Activated CD4-positive, alpha-beta T cell treated with anti-CD3 and anti-CD28 coated beads, Interleukin-2, amount 50 U/mL, for 24 hours (primary cell): ENCODE measurements at places on chromosomes 4 and X.

DNA sequence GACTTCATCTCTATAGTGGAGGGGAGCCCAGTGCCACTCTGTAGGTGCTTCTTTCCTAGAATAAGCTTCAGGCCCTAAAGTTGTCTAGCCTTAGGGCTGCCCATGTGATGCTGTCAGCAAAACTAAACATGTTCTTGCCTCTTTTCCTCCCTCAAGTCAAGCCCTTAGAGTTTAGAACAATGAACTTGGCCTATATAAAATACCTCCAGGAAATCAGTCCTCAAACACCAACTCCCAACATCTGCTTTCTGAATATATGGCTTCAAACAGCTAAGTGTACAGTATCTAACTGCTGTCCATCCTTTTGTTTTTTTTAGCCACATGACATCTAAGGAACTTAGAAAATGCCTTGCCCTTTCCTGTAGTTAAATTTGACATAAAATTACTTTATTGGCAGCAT lies 91.0 kb downstream of the MAMLD1 start:
- DNase-seq = no peak

GRCh38 chr4:184534511-184535391 lies 60.4 kb upstream of the IRF2 start:
- DNase-seq = no peak

DNA sequence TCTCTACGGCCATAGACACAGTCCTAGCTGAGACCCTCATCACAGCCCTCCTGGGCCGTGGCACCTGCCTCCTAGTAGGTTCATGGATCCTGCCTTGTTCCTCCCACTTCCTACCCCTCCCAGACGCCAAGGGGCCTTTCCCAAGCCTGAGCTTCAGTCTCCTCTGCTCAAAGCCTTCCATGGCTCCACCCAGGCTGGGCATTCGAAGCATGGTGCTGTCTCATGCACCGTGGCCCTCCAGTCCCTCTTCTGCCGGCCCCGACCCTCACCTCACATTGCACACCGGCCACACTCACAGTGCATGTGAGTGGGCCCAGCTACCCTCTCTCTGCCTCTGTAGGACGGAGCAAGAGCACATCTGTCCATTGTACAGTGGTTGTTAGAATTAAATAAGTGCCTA lies 21.7 kb upstream of the KIAA0232 start:
- no peak for DNase-seq

DNA sequence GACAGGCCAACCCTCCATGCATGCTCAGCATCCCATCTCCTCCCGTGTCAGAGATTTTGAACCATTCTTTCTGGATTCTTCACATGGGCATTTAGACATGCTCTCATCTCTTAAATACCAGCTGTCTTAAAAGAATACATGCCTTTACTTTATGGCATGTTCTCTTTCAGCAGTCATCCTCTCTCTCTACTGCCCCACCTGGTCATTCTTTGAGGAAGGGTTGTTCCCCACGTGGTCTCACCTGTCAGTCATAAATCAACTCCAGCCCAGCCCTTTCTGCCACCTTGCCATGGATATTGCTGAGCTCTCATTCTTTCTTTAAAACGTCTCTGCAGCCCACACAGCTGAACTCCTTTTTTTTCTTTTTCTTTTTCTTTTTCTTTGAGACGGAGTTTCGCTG lies 111.3 kb downstream of the ARHGAP10 start:
- DNase-seq = no peak

DNA sequence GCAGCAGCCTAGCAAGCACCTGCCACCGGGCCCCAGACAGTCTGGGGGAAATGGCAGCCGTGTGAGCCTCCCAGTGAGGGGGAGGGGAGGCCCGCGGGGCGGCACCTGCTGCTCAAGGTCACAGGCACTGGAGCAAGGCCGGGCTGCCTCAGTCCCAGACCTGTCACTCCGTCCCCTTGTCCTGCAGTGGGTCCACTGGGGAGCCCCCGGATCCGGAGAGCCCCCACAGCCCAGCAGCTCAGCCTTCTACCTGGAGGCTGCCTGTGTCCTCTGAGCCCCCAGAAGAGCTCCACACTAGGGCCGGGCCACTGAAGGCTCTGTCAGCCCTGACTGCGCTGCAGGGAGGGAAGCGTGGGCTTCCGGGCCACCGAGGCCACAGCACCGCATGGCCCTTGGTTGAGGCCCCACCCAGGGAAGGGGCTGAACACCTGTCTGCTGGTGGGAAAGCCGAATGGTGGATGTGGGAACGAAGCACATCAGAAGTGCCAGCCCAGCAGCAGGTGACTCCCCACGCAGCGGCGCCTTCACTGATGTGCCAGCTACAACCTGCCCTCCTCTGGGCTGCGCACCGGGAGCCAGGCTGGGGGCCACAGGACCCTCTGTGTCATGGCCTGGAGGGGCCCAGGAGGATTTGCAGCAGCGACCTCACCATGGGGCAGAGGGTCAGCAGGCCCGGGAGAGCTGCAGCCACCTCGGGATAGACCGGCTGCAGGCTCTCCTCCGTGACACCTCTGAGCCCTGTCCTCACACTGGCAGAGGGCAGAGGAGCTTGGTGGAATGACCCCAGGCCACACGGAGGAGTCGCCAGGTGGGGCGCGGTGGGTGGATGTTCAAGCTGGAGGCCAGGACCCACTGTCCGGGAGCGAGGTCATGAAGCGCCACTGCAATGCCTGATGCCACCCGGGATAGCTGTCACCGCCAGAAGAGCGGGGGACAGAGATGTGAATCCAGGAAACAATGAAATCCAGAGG lies 35.0 kb upstream of the MXD4 start:
- DNase-seq = no peak

- DNase-seq = no peak
These were observed 199.9 kb downstream of the ENOX2 start for GRCh38 chrX:130702867-130703707.

DNA sequence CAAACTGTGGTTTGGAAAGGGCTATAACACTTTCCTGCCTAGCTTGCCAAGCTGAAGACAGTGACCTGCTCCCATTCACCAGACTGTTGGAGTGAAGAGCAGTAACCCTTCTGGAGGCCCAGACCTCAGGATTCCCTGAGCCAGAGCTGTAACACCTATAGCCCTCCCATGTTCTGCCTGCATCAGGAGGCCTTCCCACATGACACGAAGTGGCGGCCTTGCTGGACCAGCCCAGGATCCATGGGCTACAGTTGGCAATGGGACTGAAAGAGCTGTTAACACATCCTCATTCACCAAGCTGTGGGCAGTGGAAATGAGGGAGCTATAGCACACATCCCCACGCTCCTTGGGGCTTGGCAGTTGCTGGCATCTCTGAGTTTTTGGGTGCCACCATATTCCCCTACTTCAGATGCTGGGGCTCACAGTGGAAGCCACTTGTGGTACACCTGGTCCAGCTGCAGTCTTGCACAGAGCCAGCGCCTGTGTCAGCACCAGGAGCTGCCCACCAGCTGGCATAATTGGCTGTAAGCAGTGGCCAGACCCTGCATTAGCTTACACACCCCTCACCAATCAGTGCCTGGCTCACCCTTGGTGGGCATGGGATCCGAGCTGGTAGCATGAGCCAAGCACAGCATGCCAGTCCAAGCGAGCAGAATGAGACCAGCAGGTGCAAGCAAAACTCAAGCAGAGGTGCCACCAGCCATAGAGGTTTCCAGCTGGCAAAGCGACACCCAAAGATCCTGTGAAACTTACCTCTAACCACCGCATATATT lies 1029.3 kb downstream of the TECRL start:
- DNase-seq = no peak

DNA sequence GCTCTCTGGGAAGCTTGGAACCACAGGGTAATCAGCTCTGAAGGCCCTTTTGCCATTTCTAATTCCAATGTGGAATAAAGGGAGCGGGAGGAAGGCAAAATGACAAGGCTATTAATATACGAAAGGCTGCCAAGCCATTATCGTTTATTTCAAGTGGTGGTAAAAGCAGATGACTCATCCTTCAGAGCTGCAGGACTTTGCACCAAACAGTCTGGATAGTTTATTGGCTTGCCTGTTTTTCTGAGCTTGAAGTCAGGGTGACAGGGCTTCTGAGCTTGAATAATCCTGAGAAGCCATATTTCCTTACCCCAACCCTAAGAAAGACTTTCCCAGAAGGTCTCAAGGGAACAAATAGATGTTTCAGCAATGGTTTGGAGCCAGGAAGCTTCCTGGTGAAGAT lies 7.7 kb upstream of the GABRE start:
- no peak for DNase-seq

- no peak for DNase-seq
These were observed 53.6 kb upstream of the MSX1 start for GRCh38 chr4:4805887-4806286.

GRCh38 chr4:149964001-149964796 lies 114.0 kb upstream of the DCLK2 start:
- no peak for DNase-seq

- no peak for DNase-seq
These were observed 155.5 kb upstream of the PRDX4 start for GRCh38 chrX:23511793-23512192.

- DNase-seq = no peak
These were observed at the start of gene SLC6A14 for GRCh38 chrX:116436358-116436816. SLC6A14 (plus strand) TSS chrX:116436606; CDS start chrX:116436710, 104 bp downstream.

DNA sequence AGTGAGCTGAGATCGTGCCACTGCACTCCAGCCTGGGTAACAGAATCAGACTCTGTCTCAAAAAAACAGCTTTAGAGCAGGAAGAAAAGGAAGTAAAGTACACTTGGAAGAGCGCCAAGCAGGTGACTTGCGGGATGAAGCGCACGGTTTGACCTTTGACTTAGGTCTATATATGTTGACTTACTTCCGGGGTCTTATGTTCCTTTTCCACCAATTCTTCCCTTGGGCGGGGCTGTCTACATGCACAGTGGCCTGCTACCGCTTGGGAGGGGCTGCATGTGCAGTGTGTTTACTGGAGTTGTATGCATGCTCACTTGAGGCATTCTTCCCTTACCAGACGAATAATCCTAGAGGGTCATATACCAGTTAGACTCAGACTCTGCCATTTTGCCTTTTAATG lies 108.6 kb downstream of the APOOL start:
- no peak for DNase-seq

DNA sequence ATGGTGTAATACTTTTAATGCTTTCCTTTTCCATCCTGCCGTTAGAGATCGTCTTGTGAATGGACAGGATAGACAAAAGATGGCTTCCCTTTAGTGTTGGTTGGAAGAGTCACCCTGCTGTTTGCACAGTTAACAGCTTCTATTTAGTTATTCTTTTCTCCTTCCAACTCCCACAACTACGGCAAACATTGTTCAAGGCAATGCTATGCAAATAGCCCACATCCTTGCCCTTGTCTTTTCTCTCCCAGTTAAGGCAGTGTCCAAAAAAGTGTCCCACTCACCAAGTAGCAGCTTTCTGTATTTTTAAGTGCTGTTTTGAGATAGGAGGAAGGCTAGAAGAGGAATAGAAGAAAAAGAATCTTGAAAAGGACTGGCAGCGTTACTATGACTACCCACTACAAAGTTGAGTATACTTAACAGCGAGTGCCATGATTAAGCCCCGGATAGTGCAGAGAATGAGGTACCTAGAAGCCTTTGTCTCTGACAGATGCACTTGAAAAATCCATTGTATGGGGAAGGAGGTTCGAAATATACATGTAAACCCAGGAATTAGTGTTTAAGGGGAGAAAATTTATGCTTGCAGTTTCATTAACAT lies 12.1 kb upstream of the RUFY3 start:
- DNase-seq = no peak

DNA sequence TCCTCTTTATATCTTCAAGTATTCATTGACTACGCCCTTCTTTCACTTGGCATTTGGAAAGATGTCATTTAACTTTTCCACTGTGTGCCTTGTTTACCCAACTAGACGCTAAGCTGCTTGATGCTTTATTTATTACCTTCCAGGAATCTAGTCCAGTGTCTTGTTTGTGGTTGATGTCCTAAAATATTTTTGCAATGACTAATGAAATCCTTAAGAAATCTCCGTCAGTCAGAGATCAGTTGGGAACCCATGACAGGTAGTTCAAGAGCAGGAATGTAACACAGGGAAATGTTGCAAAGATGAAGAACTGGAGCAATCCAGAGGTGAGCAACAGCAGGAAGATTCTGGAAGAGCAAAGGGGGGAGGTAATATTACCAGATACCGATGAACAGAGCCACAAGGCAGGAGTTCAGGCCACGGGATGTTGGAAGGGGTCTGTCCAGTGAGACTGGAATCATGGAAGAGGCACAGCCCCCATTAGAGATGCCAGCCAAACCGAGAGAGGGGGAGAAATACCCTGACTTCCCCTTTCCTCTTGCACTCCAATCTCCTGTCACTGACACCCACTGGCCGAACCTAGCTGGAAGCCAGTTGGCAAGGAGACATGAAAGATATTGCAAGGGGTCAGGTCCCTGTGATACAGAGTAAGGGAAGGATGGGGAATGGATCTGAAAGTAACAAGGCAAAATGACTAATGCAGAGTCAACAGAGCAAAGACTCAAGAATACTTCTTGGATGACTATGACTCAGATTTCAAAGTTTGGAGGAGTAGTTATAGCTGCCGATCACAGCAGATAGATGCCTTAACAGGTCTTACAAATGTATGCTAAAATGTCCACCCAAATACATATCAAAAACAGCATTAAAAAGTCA lies 62.7 kb upstream of the PHKA2 start:
- DNase-seq = no peak

GRCh38 chr4:137660211-137660610 lies 127.9 kb upstream of the PCDH18 start:
- DNase-seq = no peak

DNA sequence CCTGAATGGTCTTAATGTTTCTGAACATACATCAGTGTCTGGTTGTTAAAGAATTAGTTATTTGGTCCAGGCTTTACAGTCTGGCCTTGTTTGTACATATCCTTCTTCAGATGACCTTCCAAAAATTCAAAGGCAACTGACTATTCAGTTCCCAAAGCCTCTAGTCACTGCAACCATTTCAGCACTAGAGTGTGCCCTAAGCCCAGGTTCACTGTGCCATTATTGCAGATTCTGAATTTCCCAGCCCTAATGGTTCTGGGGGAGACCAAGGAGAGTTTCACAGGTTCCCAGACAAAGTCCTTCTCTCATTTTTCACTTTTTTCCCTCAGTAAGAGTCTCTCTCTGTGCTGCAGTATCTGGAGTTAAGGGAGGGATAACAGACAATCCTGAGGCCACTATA lies 235.8 kb downstream of the TRAM1L1 start:
- DNase-seq = no peak

- DNase-seq = no peak
These were observed 732.7 kb upstream of the POU3F4 start for GRCh38 chrX:82775426-82775825.

DNA sequence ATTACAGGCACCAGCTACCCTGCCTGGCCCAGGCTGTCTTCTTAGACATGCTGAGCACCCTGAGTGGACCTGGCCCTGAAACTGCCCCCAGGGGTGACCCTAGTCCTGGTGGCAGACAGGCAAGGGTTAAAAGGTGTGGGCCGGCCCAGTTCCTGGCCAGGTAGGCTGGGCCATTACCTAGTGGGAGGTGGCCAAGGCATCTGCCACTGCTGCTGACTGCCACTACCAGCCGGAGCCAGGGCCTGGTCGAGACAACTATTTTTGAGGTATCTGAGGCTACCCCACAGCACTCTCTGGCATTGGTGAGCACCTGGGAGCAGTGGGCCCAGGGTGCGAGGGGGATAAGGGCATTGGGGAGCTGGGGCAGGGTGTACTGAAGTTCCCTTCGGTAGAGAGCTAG lies at the start of gene CCDC120:
CCDC120 (plus strand) TSS at position 206 of the 400 bp plus-strand sequence. CDS start 3,043 bp downstream, outside the sequence.
- DNase-seq = no peak

GRCh38 chr4:138790706-138791340 lies 224.8 kb upstream of the NOCT start:
- DNase-seq = no peak
